ENCODE measurements at places on chromosomes 16 and 17.

DNA sequence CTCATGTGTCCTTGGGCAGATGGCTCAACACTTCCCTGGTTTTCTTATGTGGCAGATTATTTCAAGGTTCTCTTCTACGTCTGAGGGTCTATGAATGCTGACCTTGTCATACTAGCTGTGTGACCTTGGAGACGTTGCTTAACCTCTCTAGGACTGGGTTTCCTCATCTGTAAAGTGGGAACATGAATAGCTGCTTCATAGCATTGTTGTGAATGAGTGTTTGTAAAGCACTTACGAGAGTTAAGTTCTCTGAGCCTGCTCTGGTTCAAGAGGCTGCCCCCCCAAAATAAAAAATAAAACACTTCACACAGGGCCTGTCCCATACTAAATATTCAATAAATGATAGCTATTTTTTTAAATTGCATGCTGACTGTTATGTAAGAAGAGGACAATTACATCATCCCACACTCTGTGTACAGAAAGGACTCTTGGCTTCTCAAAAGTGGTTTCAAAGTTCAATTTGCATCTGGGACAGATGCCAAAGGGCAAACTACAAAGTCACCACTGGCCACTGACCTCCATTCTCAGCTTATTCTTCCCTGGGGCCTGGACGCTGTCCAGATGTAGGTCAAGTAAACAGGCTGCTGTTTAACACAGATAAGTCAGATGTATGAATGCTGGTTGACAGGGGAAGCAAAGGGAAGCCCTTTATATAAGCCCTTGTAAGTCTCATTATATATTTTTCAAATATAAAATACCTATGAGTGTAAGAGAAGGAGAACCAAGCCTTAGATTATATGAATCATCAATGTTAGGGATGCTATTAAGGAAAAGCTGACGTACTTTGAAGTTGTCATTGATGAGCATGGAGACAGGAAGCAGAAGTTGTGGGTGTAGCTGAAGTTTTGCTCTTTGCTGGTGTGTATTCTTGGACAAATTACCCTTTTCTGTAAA lies 15.4 kb upstream of the NDEL1 start:
- DNase-seq = no peak

DNA sequence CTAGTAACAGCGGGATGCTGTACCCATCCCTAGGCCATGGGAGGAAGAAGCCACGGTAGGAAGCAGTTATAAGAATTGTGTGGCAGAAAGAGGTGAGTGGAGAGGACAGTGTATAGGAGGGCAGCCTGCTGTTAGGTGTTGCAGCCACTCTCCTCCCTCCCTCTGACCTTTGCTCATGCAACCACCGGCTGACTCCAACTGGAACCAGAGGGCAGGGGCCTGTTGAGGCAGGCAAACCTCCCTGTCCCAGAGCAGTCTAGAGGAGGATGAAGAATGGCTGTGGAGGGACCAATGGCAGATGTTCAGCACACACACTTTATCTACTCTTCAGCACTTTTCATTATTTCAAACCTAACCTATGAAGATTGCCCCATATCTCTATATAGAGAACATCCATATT lies 2.2 kb downstream of the TXNL4B start:
- no peak for DNase-seq

- no peak for DNase-seq
Observed at GRCh38 chr17:48528153-48528935, 2.5 kb downstream of the HOXB1 start.

GRCh38 chr17:42531455-42532354 lies 4.3 kb upstream of the NAGLU start:
- DNase-seq = peak; percentile 44

GRCh38 chr17:34358631-34359030 lies 2.4 kb downstream of the CCL13 start:
- DNase-seq = no peak

DNA sequence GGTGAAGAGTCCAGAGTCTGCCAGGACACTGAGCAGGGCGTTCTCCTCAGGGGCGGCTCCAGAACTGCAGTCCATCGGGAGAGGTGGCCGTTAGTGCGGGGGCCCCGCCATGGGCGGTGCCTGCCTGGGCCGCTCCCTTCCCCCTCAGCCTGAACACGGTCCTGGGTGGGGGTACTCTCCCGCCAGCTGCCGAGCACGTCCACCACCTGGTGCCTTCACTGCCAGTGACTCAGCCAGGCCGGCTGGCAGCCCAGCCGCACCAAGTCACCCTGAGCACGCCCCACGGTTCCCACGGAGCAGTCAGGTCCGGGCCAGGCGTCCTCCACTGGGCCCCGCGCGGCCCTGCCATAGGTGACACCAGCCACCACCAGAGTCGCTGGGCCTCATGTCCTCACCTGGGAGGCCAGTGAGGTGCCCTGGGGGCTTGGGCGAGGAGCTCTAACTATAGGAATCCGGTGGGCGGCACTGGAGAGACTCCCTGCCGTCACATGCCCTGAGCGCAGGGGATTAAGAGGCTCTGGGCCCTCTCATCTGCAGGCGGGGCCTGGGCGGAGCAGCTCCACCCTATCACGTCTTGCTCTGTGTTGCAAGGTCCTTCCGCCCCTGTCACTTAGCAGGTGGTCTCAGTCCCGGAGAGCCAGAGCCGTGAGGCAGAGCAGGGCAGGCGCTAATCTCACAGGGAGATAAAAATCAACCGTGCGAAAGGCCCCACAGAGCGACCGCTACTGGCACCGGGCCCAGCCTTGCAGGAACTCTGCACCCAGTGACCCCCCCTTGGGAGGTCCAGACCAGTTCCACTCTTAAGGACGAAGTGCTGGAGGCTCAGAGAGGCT lies 14.3 kb downstream of the PIEZO1 start:
- DNase-seq = no peak

- no peak for DNase-seq
Observed at GRCh38 chr16:55222486-55222885, 101.5 kb upstream of the IRX6 start.

DNA sequence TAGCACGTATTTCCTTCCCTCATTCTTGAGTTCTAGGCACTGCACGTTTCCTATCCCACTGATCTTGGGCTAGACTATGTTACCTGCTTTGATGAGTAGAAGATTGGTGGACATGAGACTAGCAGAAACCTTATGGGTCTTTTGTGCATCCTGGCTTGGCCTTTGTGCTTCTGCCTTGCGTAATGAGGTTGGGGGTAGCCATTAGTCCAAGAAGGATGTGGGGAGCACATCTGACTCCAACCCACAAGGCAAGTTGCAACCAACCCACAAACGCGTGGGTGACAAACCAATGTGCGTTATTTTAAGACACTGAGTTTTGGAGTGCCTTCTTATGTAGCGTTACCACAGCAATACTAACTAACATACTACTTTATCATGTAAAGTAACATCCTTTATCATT lies 180.4 kb upstream of the IRX5 start:
- DNase-seq = no peak

GRCh38 chr16:72246423-72246822 lies 74.5 kb upstream of the PMFBP1 start:
- DNase-seq = no peak

- DNase-seq = no peak
Observed at GRCh38 chr17:83178533-83179304, 99.3 kb downstream of the METRNL start.

GRCh38 chr16:8721336-8722024 lies 47.1 kb downstream of the ABAT start:
- DNase-seq = no peak

- DNase-seq = no peak
Observed at GRCh38 chr16:68719993-68720489, 17.1 kb upstream of the CDH1 start.

GRCh38 chr17:7294614-7295153 lies at the start of gene YBX2:
Gene YBX2, minus strand, starts transcription at chr17:7294639. Its CDS starts 139 bp downstream, at chr17:7294500.
- DNase-seq = peak; percentile 61

GRCh38 chr17:16302856-16303255 lies 50.4 kb downstream of the CENPV start:
- DNase-seq = no peak

DNA sequence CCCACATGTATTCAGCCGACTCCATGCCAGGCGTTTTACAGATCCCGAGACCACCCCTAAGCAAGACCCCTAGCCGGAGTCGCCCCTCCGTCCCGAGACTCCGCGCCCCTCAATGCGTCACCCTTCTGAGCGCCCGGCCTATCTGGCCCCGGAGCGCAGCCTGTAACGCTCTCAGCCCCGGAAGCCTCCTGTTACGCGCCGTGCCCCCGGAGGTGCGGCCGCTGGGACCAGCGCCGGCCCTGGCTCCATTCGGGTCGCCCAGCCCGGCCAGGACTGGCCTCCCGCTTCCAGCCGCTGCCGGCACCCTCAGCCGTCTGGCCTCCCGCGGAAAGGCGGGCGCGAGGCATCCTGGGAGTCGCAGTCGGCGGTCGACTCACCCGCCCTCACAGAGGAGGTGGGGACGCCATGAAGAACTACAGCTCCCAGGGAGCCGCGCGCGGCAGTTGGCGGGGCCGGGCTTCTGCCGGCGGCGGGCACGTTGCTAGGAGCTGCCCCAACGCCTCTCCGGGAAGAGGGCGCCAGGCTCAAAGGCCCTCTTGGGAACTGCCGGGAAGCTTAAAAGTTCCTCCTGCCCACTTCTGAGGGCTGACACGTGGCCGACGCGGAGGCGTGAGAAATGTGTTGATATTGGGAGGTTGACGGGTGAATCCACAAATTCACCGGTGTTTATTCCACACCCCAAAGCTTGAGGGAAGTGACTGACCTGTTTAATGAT lies at the start of gene FBF1:
Gene FBF1 (minus strand): TSS at position 316 of the 715 bp plus-strand sequence. CDS start 2,893 bp downstream, outside the sequence.
- DNase-seq = peak; percentile 83

- no peak for DNase-seq
Observed at GRCh38 chr17:17201907-17202306, 4.2 kb downstream of the PLD6 start.

- no peak for DNase-seq
Observed at GRCh38 chr16:53673189-53673588, 30.5 kb downstream of the RPGRIP1L start.

GRCh38 chr17:71402661-71403141 lies 718.1 kb upstream of the SOX9 start:
- no peak for DNase-seq

- DNase-seq = no peak
Observed at GRCh38 chr17:4808378-4808767, 1.4 kb downstream of the PLD2 start.

DNA sequence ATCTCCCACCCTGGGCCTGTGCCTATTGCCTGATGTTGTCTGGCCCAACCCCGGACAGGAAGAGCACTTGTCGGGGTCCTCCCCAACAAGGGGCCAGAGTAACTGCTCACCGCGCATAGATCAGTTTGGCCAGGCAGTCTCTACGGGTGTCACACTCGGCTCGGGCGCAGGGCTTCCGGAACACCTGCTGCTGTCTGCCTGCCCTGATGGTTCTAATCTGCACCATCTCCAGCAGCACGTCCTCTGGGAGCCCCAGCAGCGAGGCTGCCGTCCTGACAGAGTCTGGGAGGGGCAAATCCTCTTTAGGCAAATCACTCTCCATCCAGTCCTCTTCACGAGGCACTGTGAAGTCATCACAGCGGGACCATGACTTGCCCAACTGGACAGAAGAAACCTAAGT lies 24.0 kb downstream of the MYO19 start:
- no peak for DNase-seq

DNA sequence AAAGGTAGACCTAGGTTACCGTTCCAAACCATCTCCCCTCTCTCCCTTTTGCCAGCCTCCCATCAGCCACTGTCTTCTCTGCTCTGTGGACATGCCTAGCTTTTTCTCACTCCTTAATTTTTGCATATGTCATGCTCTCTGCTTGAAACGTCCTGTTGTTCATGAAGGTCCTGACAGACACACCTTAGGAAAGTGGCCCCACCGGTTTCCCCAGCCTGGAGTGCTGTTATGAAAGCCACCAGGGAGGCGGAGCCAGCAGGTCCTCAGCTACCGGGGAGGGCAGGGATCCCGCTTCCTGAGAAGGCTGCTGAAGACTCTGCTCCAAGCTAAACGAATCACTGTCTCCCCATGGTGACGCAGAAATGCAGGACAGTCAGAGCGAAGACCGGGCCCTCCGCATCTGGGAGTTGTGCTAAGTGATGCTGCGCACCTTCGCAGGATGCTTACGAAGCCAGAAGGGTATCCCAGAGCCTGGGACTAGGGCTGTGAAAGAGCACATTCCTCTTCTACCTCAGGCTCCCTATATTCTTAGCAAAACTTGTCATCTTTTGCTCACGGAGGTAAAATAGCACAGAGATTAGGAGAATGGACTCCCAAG lies 2.3 kb upstream of the SLC16A11 start:
- DNase-seq = no peak

GRCh38 chr16:57929250-57929649 lies 41.7 kb downstream of the CNGB1 start:
- DNase-seq = no peak

GRCh38 chr17:4818276-4818675 lies 11.3 kb downstream of the PLD2 start:
- DNase-seq = no peak

DNA sequence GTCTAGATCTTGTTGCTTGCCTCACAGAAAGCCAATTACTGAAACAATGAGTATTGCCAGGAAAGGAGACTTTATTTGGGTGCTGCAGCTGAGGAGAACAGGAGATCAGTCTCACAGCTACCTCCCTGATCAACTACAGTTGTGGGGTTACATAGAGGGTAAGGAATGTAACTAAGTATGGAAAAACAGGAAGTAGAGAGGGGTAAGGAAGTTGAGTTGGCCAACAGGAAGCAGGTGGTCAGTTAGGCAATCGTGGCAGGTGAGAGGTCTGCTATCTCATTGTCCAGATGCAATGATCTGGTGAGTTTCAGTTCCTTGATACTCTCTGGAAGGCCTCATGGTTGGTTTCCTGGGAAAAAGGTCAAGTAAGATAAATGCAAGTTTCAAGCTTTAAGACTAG lies 333.1 kb upstream of the GOT2 start:
- DNase-seq = no peak

DNA sequence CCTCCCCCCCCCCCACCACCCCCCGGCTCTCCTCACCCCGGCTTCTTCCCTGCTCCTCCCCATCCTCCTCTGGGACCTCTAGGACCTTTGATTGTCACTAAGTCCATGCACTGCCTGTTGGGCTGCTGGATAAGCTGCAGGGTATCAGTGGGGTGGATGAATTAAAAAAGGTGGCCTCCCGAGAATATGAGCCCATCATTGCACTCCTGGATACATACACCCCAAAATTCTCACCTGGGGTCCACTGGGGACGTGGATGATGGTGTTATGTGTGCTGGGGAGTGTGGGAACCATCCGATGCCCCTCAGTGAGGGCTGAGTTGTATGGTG lies 88.8 kb downstream of the IRF8 start:
- no peak for DNase-seq

GRCh38 chr16:58034774-58035173 lies 9.2 kb downstream of the MMP15 start:
- DNase-seq = no peak
